ENCODE measurements at places on chromosomes 12 and 14.

- DNase-seq, result no peak
Observed at GRCh38 chr12:115294453-115295133, 610.6 kb upstream of the TBX3 start.

DNA sequence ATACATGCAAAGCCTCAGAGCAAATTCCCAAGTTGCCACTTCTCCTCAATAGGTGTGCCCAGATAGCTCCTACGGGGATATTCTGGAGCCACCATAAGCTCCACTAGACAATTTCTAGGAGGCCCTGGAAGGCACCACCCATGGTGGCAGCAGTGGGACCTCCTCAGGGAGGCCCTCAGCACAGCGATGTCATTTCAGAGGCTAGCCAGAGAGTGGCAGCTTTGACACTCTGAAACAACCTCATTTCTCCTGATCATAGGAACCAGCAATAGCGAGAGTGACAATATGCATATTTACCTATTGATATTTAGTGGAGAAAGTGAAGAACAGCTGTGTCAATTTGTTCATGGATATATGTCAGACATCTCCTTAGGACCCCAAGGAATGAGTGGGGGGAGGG is 612.3 kb downstream of the SOX5 start:
- DNase-seq, result no peak

DNA sequence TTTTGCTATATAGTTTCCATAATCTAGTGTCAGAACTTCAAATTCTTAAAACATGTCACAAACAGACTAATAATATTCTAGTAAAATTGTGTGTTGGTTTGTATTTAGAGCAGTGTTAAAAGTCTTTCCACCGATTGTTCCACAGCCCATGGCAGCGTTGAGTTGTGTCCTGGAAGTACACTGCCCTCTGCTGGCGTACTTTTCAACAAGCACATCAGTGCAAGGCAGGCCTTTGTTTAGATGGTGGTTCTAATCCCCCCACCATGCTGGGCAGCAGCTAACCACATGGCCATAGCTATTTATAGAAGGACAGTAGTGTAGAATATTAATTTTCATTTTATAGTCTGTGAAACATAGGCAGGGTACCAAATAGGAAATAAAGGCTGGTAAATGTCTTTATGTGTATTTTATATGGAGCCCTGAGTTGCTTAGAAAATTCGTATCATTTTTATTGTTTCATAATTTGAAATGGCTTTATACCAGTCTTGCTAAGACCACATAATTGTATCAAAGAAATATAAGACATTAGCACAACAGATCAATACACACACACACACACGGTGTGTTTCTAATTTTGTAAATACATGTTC is 235.4 kb downstream of the SEC23A start:
- no peak for DNase-seq

DNA sequence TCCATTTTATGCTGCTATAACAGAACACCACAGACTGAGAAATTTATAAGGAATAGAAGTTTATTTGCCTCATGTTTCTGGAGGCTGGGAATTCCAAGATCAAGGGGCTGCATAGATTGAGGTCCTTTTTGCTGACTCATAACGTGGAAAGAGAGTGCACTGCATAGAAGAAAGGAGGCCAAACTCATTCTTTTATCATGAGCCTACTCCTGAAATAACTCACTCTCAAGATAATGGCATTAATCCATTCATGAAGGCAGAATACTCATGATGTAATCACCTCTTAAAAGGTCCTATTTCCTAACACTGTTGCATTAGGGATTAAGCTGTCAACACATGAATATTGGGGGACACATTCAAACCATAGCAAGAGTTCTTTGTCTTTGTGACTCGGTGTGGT is 60.0 kb upstream of the FBXO33 start:
- peak; percentile 29 for DNase-seq

GRCh38 chr14:63436286-63437098 is 106.7 kb downstream of the PPP2R5E start:
- no peak for DNase-seq

- no peak for DNase-seq
Observed at GRCh38 chr12:1309613-1310012, 284.8 kb downstream of the FBXL14 start.

DNA sequence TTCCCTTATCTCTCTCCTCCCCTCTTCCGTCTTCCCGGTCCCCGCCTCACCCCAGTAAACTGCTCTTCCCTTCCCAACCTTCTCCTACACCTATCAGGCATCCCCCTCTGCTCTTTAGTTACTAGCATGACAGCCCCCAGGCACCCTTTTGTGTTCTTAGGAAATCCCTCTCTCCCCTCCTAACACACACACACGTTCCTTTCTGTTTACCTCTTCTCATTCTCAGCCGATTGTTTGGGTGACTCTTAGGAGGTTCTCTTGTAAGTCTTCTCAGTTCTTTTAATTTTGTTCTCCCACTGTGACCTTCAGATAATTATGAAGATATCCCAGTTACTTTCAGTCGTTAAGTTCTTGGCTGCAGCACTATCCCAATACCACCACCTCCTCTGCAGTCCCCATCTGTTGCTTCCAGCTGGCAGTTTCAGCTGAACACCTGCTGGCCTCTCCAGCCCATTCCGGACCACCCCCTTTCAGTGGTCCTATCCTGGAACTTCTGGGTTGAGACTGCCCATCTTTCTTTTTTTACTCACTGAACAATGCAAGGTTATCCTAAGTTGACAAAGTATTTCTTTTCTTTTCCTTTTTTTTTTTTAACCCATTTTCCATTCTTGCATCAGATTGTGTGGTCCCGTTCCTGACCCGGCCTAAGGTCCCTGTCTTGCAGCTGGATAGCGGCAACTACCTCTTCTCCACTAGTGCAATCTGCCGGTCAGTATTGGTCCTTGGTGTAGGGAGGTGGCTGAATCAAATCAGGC is 711 bp downstream of the MARS1 start:
- no peak for DNase-seq

GRCh38 chr14:85399186-85399585 is 130.8 kb upstream of the FLRT2 start:
- DNase-seq, result no peak

- DNase-seq, result no peak
Observed at GRCh38 chr14:91284146-91284790, 39.8 kb upstream of the GPR68 start.

GRCh38 chr12:89516633-89517032 is 8.0 kb downstream of the GALNT4 start:
- no peak for DNase-seq

DNA sequence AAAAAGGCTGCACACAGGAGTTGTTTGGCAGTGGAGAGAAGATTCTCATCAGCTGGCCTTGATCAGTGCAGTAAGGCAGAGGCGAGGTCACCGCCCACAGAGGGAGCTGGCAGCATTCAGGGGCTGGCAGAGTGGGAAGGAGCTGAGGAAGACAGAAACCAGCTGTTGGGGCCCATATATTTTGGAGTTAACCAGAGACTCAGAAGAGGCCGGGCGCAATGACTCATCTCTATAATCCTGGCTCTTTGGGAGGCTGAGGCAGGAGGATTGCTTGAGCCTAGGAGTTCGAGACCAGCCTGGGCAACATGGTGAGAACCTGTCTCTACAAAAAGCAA is 17.7 kb downstream of the SMCO2 start:
- DNase-seq, result no peak

DNA sequence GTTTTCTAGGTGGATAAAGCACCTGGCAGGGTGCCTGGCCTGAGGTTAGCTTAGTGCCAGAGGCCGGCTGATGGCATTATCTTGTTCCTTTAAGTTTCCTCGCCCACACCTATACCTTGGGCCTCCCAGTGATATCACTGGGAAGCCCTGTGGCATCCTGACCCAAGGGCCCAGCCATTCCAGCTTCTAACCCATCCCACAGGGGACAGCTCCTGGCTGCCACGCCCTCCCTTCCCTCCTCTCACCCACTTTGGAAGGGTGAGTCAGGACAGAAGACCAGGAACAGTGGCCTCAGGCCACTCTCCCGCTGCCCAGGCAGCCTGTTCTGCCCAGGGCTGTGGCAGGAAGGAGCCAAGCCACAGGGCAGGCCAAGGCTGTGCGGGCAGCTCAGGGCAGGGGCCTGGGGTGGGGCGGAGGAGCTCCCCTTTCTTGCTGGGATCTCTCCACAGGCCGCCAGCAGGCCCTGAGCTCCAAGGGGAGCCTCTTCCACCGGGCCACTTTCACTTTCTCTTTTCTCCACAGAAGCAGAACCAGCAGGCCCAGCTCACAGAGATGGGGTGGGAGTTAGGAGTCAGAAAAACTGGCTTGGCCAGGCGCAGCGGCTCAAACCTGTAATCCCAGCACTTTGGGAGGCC is 75.1 kb downstream of the IRF2BPL start:
- DNase-seq, result peak; percentile 78

DNA sequence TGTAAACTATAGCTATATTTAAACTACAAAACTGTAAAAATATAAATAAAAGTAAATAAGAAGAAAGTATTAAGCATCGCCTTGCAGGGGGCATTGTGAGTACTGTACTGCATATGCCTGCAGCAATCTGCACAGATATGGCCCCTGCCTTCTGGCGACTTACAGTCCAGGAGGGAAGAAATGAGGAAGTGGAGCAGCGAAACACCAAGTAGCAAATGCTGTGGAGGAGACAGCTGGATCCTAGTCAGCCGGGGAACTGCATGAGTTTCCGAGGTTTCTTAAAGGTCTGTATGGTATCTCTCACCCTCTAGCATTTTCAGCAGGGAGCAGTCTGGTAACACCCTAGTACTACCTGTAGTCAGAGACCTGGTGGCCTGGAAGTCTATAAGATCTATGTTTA is 256.9 kb downstream of the CACNA1C start:
- DNase-seq, result no peak

DNA sequence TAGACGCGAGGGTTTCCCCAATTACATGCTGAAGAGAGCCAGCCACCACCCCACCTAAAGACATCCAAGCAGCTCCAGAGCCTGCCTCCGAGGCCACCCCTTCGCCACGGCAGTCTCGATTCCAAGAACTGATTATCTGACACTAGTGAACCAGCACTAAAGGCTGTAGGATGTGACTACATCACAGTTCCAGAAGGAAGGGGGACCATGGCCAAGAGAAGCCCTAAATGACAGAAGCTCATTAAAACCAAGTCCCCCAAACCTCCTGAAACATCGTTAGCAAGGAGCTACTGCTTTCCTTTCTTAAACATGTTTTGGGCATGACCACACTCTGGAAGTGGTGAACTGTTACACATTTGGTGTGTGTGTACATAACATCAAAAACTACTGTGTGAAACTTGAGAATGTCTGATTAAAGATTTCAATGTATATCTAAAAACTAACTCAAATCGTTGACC is 88.2 kb downstream of the DUSP16 start:
- DNase-seq, result no peak

GRCh38 chr12:117430246-117430645 is 68.8 kb upstream of the NOS1 start:
- DNase-seq, result no peak

All from SW 1271 (cell line).